ENCODE measurements at places on chromosomes 2 and 18.

GRCh38 chr18:2134364-2134763, 436.9 kb downstream of the METTL4 start:
- DNase-seq = no peak

DNA sequence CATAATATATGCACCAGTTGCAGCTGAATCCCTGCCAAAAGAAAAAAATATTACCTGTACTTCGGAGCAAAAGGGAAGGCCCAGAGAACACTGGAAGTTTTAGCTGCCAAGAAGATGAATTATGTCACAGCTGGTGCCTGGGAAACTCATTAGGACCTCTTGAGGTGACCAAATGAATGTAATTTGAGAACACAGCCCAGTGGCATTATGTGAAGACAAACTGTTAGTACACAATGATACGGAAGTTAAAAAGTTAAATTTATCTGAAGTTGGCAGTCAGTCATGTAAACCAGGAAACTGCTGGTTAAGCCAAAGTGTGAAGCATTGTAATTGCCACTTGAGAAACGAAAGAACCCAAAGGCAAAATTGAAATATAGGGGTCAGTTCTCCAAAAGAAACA, 80.7 kb downstream of the EML4 start:
- DNase-seq = no peak

- DNase-seq = no peak
These were observed 392.1 kb downstream of the CDH19 start for GRCh38 chr18:66211749-66212148.

- DNase-seq = no peak
These were observed 251.1 kb downstream of the CELF4 start for GRCh38 chr18:37314534-37314933.

DNA sequence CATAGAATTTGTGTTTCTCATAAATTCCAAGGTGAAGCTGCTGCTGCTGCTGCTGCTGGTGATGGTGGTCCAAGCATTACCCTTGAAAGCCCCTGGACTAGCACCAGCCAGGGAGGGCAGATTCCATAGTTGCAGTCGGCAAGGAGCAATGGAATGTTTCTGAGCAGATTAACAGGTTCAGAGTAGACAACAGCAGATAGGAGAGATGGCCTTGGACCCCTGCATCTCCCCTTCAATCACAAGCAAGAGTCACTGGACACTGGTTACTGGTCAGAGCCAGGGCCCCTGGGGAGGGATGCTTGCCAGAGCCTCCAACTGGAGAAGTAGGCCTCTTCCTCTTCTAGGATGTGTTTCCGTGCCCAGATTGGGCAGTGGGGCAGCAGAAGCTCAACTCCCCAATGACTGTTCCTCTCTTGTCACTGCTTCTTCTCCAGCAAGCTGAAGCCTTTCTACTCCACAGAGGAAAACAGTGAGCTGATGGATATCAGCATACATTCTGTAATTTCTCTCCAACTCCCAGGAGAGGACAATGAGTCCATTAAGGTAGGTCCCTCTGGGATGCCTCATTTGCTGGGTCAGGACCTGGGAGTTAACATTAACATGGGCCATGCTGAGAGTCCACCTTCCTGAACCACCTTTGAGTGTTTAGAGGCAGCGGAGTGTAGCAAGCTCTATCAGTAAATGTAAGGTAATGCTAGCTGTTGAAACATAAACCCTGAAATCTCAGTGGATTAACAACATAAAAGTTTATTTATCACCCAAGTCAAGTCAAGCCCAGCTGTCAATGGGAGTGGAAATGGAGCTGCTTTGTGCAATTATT, 35.3 kb downstream of the MROH2A start:
- no peak for DNase-seq

- DNase-seq = no peak
These were observed 6.4 kb downstream of the NDUFV2 start for GRCh38 chr18:9108911-9109310.

- no peak for DNase-seq
These were observed 101.6 kb upstream of the ZBTB14 start for GRCh38 chr18:5397102-5397501.

DNA sequence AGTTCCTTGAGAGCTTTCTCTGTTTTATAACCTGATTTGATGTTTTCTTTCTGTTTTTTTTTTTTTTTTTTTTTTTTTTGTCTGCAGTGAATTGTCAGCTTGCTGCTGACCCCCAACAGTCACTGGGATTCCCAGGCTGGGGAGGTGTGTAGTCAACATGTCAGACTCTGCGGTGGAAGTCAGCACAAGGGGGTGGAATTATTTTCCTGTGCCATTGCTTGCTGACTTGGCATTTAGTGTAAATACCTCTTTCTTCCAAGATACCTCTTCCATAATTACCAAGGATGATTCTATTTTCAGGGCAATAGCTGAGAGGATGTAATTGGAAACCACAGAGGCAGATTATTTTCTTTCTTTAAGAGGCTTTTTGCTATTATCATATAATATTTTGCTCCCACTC, 266.3 kb downstream of the CCDC85A start:
- DNase-seq = no peak

- no peak for DNase-seq
These were observed 41.0 kb downstream of the PTPRM start for GRCh38 chr18:7608174-7608550.

DNA sequence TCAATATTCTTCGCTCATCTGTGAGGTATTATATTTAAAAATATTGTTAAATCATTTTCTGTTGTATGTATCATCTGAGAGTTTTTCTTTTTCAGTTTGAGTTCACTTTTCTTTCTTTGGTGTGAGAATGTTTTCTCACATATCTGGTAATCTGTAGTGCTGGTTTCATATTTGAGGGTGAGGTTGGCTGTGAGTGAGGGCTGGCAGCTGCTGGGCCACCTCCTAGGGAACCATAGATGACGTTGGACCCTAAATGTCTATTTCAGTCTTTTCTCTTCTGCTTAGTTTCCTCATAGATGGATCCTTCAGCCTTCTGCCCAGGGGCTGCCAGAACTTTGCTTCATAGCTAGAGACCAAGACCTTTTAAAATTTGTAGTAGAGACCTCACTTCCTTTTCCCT, 33.5 kb downstream of the MGAT5 start:
- DNase-seq = no peak

GRCh38 chr2:27707462-27708256, 44.0 kb downstream of the SLC4A1AP start:
- DNase-seq = no peak

GRCh38 chr18:42048158-42048557, 93.1 kb downstream of the PIK3C3 start:
- peak; percentile 81 for DNase-seq

- DNase-seq = no peak
These were observed 4.4 kb downstream of the FBLN7 start for GRCh38 chr2:112142525-112143078.

DNA sequence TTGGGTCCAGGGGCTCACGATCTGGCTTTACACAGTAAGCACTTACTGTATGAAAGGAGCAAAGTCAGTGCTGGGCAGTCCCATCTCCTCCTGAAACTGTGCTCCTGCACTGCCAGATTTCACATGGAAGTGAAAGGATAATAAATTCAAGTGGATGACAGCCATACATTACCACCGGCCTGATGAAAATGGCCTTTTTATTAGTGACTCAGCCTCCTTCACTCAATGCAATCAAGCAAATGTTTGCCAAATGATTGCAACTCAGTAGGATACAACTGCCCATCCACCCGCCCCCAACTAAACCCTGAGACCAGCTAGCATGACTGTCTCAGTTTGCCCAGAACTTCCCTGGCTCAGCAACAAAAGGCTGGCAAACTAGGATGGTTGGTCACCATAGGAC, 77.1 kb downstream of the MYO5B start:
- DNase-seq = no peak

- no peak for DNase-seq
These were observed 61.1 kb downstream of the XRCC5 start for GRCh38 chr2:216170076-216170763.

- no peak for DNase-seq
These were observed 79.9 kb upstream of the RIT2 start for GRCh38 chr18:43195421-43195820.

DNA sequence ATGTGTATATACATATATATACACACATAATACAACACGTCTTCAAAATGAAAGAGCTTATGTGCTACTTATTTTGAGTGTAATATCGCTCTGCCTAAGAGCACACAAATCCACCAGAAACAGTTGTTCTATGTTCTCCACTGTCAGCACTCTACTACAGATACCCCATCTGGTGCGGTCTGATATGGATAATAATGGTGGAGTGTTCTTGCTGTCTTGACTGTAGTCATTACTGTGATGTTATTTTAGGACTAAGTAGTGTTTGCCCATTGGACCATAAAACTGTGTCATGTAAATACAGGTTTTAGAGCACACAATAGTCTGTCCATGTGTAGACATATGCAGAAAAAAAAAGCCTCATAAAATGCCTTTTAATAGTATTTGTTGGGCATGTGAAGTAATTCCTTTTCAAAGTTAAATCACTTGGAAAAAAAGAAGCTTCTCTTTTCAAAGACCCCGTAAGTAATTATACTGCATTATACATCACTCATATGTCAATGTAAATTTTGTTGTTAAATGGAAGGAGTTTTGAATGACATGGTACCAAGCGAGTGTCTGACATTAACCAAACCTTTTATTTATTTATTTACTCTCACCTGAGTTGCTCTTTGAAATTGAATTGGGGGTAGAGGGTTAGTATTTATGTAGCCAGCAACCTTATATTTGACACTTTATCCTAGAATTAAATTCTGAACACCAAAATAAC, 1249.2 kb upstream of the ZEB2 start:
- no peak for DNase-seq

GRCh38 chr2:191836853-191837769, 9.8 kb downstream of the CAVIN2 start:
- no peak for DNase-seq

- DNase-seq = no peak
These were observed 29.2 kb downstream of the ATP6V1C2 start for GRCh38 chr2:10750610-10751009.

GRCh38 chr2:121284463-121285449, at the start of gene TFCP2L1:
TSS of gene TFCP2L1 (minus strand) at chr2:121285202. CDS start at chr2:121285109, 93 bp downstream.
- DNase-seq = no peak

GRCh38 chr2:122704109-122704563, 948.7 kb downstream of the TSN start:
- DNase-seq = peak; percentile 2

DNA sequence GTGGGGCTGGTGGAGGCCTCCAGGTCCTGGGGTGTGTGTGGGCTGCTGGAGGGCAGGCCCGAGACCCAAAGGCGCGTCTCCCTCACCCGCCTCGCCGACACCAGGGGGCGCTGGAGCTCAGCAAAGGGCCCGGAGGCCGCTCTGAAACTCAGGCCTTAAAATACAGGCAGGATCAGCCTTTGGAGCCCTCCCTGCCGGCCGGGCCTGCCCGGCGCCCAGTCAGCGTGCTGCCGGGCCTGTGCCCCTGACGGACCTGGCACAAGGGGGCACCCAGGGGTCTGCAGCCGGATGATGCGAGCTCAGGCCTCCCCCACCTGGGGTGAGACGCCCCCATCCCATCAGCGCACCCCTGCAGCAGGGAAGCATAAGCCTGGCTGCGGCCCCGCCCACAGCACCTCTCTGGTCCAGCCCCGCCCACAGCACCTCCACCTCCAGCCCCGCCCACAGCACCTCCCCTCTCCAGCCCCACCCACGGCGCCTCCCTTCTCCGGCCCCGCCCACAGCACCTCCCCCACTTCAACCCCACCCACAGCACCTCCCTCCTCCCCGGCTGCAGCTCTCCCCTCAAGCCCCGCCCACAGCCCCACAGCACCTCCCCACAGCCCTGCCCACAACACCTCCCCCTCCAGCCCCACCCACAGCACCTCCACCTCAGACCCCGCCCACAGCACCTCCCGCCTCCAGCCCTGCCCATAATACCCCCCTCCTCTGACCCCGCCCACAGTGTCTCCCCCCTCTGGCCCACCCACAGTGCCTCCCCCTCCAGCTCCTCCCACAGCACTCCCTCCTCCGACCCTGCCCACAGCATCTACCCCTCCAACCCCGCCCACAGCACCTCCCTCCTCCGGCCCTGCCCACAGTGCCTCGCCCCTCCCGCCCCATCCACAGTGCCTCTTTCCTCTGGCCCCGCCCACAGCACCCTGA, 92.8 kb upstream of the OTOS start:
- peak; percentile 2 for DNase-seq
